ENCODE measurements at places on chromosomes 16 and 17.

- DNase-seq = no peak
Measured at GRCh38 chr16:48383009-48383876, 2.0 kb downstream of the SIAH1 start.

DNA sequence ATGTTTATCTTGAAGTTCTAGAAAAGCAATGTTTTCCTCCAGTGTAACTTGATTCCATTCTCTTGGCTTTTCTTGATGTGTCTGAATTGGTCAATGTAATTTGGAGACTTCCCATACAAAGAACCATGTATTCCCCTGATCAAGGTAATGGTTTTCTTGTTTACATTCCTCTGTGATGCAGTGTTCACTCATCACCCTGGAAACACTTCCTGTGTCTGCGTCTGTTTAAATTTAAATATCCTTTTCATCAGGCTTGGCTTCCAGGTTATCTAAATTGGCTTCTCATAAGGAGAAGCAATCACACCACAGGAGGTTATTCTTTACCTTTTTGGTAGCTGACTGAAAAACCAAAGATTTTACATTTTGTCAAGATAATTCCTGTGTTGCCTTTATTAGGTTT lies 237.3 kb upstream of the WSCD1 start:
- DNase-seq = no peak

GRCh38 chr17:69913216-69913615 lies 161.8 kb upstream of the KCNJ16 start:
- no peak for DNase-seq

DNA sequence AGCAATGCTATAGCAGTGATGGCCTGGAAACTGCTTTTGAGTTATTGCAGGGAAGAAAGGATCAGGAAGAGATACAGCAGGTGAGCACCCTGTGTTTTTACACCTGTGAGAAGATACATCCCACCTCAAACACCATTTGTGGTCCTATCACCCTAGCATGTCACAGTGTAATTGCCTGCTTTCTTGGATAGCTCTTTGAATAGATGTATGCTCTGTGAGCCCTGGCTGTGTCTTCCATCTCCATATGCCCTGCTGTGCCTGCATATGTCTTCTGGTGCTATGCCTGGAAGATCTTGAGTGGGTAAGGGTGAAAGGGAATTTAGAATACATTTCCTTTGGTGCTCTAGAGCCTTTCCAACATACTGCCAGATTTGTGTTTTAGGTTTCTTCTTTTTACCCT lies 15.5 kb downstream of the HLF start:
- no peak for DNase-seq

DNA sequence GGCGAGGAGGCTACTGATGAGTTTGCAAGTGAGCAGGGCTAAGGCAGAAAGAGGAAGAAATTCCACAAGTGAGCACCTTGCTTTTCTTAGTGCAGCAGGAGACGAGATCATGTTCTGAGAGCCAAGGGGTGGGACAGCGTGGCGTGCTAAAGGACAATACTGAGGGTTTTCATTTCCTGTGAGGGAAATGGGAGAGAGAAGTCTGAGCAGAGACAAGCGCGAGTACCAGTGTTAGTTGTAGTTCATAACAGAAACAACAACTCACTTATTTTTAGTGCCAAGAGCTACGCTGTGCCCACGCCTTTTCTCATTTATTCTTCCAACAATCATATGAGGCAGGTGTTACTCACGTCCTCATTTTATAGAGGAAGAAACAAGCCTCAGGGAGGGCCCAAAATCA lies 2.3 kb downstream of the SPACA3 start:
- DNase-seq = no peak

DNA sequence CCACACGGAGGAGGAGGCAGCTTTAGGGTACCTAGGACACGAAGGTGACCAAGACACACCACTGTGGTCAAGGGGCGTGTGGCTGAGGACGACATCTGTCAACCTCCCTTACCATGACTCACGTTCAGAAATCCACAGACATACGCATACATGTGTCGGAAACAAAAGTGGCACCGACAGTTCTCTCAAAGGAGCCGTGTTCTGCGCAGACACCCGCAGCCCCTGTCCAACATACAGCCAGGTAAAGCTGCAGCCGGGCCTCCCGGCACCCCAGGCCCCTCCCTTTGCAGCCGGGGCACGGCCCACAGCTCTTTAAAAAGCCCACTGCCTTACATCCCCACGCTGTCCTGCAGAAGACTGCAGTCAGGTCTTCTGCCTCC lies 40.5 kb upstream of the KLHDC4 start:
- no peak for DNase-seq

GRCh38 chr16:88726981-88727380 lies 20.7 kb downstream of the CTU2 start:
- DNase-seq = no peak

DNA sequence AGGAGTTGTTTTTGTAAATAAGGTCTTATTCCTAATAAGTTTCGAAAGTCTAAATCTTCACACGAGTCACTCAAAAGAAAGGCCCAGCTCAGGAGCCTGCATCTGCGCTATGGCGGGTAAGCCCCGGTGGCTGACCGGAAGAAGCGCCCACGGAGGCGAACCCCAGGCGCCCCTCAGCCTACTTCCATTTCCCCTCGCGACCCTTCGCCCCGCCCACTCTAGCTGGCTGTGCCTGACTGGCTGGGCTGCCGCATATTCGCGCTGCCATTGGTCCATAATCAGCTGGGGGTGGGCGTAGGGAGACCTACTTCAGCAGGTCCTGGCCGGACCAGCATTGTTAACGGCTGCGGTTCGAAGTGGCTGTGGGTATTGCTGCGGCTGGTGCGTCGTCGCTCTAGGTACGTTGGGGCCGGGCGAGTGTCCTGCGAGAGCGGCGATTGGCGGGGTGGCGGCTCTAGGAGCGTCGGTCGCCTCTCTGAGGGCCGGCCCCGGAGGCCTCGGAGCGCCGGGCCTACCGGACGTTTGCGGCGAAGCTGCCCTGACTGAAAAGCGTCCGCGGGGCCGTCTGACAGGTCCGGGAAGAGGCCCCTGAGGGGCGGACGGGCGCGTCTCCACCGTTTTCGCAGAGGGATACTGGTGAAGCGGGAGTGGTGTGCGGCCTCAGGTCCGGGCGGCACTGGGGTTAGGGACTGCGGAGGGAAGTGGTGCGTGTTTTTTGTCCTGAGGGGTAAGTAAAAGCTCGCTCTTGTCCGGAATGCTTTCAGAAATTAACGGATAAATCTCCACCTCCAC lies at the start of gene ATF7IP2:
TSS of gene ATF7IP2 (plus strand) at position 337 of the 792 bp plus-strand sequence. CDS start 44,560 bp downstream, outside the sequence.
- no peak for DNase-seq

- no peak for DNase-seq
Measured at GRCh38 chr17:29588562-29589411, 661 bp downstream of the GIT1 start.

DNA sequence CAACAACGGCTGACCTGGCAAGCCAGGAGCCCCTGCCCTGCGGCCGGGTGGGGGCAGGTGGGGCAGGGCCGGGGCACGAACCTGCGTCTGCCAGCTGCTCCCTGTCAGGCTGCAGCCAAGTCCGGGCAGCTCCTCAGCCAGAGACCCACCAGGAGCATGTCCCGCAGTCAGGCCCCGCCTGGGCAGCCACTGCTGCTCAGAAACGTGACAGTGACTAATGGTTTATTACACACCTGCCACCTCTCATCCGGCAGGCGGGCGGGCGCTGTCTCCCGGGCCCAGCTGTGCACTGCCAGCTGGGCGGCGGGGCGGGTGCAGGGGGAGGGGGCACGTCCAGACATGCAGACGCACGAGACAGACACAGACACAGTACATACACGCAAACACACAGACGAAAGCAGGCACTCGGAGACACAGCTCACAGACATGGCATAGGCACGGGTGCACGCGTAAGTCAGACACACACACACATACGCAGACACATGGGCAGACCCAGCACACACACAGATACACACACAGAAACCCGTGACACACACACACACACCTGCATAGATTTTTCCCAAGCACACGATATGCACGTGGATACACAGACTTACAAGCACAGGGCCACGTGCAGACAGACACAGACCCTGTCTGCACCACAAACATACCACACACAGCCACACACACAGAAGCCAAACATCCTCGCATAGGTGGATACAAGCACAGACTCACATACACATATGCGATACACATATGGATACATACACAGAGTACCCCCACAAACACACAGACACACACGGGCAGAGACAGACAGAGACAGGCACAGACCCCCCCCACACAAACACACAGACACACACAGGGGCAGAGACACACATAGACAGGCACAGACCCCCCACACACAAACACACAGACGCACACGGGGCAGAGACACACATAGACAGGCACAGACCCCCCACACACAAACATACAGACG lies 248.3 kb upstream of the CIBAR2 start:
- peak; percentile 64 for DNase-seq

DNA sequence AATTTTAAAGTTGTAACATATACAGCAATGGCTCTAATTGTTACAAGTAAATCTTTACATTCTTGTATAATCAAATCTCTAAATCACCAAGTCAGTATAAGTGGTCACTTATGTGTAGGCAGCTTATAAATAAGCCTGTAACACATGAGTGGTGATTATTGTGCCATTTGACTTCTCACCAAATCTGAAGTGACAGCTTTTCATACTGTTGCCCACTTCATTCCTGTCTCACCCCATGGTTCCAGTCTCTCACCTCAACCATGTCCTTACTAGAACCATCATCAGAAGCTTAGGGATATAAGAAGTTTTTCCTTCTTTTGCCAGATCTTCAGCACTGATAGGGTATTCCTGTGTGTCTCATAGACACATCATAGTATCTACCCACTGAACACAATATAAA lies 23.5 kb downstream of the TNRC6A start:
- no peak for DNase-seq

DNA sequence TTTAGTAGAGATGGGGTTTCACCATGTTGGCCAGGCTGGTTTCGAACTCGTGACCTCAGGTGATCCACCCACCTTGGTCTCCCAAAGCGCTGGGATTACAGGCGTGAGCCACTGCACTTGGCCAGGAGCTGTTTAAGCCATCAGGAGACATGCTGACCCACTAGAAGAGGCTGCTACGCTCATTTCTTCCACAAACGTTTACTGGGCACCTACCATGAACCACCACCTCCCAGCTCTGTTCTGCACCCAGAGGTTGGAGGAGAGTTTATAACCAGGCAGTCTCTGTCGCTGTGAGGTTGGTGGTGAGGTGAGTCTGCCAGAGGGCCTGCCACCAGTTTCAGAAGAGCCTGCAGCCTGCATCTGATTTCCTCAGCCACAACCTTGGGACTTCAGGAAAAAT lies 51.8 kb downstream of the SF3B3 start:
- no peak for DNase-seq

- no peak for DNase-seq
Measured at GRCh38 chr16:14641926-14642325, 9.2 kb downstream of the BFAR start.

GRCh38 chr16:50061326-50061725 lies 4.4 kb upstream of the HEATR3 start:
- no peak for DNase-seq

DNA sequence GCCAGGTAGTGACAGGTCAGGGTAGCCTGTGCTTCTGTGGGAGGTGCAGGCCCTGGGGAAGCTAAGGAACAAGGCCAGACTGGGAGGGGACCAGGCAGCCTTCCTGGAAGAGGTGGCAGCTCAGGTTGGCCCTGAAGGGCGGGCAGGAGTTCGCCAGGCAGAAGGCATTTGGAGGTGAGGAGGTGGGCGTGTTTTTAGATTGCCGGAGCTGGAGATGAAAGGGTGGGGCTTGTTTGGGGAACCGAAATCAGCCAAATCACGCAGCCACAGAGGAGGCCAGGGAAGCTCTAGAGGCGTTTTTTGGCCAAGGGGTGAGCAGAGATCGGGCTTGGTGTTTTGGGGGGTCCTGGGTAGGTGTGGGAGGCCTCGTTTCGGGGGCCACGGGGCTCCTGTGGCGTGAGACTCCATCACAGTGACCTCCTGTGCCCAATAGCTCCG lies 7.6 kb downstream of the ADCY7 start:
- DNase-seq = no peak

DNA sequence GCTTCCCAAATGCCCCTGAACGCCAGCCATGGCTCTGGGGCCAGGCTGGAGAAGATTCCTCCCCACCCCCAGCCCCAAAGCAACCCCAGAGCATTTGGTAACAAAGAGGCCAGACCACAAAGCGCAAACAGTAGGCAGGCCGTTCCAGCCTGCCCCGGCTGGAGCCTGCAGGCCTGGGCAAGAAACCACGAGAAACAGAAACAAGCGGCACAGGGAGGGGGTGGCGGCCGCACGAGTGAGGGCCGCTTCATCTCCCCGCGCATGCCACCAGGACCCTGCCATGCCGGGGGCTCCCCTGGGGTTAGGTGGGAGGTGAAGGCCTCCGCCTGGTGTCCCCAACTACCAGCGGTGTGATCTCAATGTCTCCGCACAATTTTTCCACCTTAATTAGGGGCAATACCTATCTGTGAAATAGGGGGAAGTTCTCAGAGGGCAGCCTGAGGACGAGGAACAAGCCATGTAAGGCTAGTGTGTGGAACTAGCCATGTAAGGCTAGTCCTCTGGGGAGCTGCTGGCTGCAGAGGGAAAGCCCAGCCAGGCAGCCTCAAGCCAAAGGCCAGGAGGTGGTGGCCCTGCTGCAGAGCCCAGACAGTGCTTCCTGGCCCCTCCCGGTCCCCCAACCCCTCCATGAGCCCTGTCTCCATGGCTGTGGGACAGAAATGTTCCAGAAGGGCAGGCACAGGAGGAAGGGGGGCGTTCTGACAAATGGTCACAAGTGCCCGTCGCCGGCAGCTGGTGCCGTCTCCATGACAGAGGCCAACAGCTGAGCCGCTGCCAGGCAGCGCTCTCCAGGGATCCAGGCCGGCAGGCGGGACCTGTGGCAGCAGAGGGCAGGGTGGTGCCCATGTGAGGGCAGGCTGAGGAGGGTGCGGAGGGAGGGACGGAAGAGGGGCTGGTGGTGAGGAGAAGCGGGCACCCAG lies 14.5 kb upstream of the MTSS2 start:
- DNase-seq = no peak

GRCh38 chr16:52932321-52932720 lies 120.4 kb downstream of the CHD9NB start:
- DNase-seq = no peak

DNA sequence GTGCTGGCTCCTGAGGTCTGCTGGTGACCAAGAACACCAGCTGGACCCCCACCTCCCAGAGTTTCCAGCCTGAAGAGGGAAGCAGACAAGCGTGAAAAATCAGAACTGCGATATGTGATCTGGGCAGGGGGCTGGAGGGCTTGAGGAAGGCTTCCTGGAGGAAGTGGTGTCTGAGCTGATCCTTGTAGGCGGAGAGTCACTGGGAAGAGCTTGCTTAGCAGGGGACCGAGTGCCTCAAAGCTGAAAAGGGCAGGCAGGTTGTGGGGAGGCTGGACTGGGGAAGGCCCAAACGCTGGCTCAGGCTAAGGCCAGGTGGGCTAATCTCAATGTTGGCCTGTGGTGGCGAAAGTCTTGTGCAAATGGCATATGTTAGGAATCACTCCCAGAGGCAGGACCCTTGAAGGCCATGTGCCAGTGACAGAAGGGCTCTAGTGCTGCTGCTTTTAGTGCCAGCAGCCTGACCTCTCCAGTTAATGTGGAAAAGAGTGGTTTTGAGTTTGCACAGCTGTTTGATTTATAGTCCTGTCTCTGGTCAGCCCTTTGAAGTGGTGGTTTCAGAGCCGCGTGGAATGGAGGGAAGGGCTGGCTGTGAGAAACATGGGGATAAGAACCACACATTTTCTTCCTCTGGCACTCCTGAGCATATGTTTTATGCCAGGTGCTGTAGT lies 85.3 kb upstream of the LGALS9 start:
- DNase-seq = no peak
